ENCODE measurements at places on chromosomes 5 and 9. TPM values are rescaled to one million over a fixed set of nuclear protein-coding genes. Genes with fewer than 3 reads are reported as not detected.

The AIF1L gene
- 0.37 TPM for total RNA-seq

The MAMDC4 gene
- total RNA-seq: 3.0 TPM

The FOXD4L3 gene
- total RNA-seq: not detected

The DOCK8 gene
- 0.03 TPM for total RNA-seq

The GFRA3 gene
- not detected for total RNA-seq

The HNRNPA0 gene
- total RNA-seq: 22.5 TPM

The PCDHA5 gene
- total RNA-seq: not detected

The RLN2 gene
- not detected for total RNA-seq

The FIBCD1 gene
- 3.4 TPM for total RNA-seq

The SPIN1 gene
- total RNA-seq: 122 TPM

The INSL4 gene
- not detected for total RNA-seq

DNA sequence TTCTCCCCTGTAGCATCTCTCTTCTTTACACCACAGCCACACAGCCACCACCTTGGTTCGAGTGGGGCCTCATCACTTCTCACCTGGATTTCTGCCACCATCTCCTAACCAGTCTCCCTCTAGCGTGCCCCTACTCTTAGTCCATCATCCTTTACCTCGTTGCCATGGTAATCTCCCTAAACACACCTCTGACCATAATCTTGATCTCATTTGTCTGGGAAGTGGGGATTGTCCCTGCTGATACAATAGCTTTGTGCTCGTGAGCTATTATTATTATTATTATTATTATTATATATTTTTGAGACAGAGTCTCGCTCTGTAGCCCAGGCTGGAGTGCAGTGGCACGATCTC is 76.5 kb upstream of the HSPA9 start:
- DNase-seq: no peak

GRCh38 chr5:24183981-24184380 is 460.8 kb downstream of the CDH10 start:
- no peak for DNase-seq

GRCh38 chr9:124011460-124012301 is at the start of gene LHX2:
LHX2 (plus strand) TSS chr9:124011768; CDS start chr9:124012349, 581 bp downstream.
- peak; percentile 49 for DNase-seq

GRCh38 chr5:86232246-86232645 is 385.5 kb upstream of the COX7C start:
- no peak for DNase-seq

DNA sequence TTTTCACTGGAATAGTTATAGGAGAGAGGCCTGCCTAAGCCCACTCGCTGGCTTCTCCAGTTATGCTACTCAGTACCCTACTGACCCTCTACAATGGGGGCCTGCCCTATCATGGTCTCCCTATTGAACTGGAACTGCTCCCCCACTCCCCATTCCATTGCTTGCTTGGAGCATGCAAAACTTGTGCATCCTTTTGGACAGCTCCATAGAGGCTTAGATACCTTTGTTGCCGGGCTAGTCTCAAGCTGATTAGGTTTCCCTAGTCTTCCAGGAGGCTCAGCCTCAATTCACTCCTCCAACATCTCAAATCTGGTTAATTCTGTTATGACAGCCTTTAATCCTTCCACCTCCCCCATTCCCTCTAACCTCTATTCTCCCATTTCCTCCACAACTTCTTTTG is 39.9 kb downstream of the KIF24 start:
- no peak for DNase-seq

- DNase-seq: no peak
These were observed 43.6 kb upstream of the NEK6 start for GRCh38 chr9:124214116-124214515.

DNA sequence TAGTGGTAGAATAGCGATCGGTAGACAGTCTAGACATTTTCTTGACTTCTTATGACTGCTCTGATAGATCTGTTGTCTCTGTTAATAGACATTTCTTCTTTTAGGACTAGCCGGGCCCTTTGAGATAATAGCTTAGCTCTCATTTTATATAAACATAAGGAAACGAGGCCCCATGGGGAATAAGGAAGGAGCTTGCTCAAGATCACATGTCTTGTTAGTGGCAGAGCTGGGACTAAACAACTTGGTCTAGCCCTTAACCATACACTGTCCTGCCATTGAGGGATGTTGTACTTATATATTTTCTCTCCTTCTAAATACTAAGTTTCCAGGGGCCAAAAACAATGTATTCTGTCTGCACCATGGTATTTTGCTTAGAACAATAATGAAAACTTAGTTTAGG is 140.0 kb downstream of the GCNT1 start:
- DNase-seq: no peak

DNA sequence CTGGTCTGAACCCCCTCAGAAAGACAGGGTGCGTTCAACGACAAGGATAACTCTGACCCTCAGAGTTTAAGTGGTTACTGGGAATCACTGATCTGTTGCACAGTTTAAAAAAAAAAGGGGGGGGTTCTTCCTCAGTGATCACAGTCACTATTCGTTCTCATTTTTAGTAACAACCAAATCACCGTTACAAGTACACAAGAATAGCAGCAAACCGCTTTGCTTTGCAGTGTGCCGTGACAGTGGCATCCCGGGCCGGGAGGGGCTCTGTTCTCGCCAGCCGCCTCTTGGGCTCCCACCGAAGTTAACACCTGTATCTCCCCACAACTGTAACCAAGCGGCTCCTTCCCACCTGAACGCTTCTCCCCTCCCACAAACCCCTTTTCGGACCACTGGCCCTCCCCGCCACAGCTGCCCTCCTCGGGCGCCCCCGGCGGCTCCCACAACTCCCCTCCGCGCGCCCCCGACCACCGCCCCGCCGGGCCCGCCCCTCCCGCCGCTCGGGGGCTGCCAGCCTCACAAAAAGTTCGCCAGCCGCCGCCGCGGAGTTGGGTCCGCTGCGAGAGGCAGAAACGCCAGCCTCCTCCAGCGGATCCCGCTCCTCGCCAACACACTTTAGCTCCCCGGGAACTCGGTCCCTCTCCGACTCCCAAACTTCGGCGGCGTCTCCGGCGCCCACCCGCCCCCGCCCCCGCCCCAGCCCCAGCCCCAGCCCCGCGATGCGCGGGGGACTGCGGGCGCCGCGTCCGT is 1.2 kb downstream of the SSBP2 start:
- DNase-seq: no peak

- no peak for DNase-seq
These were observed 60.6 kb downstream of the FBXL17 start for GRCh38 chr5:108321341-108321740.

GRCh38 chr9:77864211-77864889 is 167.3 kb downstream of the GNAQ start:
- DNase-seq: peak; percentile 11

DNA sequence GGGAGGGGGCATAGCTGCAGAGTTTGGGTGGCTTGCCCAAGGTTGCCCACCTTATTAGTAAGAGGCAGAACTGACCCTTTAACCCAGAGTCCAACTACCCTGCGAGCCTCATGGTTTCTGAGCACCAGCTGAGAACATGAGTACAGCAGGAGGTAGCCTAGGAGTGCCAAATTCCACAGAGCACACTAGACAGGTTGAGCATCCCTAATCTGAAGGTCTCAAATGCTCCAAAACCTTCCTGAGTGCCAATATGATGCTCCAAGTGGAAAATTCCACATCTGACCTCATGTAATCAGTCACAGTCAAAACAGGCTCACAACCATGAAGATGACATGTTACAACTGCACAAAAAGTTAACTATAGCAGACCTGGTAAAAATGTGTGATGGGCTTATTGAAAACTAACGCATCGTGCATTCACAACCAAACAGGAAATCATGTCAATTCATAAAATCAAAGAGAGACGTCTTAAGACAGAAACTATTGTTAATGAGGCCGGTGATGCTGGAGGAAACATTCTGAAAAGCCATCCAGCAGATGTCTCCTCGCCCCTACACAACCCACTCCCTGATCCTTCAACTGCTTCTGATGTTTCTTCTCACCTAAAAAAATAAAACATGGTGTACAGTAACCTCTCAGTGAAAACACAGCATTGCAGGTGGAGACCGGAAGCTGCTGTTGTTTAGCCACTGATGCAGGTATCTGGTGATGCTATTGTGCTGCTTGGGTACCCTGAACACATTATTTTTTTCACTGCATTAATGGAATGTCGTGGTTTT is 25.0 kb downstream of the PTCH1 start:
- no peak for DNase-seq

DNA sequence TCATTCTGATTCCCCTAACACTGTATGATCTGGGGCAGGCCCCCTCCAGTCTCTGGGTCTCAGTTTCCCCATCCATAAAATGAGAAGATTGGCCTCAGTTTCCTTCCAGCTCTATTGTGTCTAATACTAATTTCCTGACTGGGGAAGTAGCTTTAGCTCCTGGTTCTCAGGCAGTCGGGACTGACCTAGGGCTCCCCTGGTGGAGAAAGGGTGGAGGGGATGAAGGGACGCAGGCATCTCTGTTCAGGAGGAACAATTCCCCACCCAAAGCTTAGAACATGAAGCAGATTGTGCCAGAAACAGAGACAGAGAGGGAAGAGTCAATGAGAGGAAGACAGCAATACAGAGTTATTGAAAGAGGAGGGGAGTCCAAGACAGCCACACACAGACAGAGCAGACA is 14.2 kb upstream of the PTGS1 start:
- DNase-seq: no peak

DNA sequence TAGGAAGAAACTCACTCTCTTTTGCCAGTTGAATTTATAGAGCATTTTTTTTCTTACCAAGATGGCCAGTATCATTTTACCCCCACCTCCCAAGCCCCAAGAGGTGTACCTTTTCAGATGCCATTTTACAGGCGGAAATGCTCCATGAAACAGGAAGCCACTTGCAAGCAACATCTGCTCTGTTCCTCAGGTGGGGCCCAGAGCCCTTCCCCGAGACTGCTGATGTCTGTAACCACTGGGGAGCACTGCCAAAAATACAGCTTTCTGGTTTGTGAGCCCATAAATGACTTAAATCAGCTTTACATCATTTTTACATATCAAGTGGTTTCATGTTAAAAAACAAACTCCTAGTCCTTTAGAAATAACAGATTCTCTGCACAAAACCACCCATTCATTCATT is 42.9 kb upstream of the GARNL3 start:
- no peak for DNase-seq

- no peak for DNase-seq
These were observed 9.2 kb upstream of the HTR4 start for GRCh38 chr5:148663509-148663908.

GRCh38 chr9:84950879-84951811 is 281.6 kb downstream of the NTRK2 start:
- no peak for DNase-seq

DNA sequence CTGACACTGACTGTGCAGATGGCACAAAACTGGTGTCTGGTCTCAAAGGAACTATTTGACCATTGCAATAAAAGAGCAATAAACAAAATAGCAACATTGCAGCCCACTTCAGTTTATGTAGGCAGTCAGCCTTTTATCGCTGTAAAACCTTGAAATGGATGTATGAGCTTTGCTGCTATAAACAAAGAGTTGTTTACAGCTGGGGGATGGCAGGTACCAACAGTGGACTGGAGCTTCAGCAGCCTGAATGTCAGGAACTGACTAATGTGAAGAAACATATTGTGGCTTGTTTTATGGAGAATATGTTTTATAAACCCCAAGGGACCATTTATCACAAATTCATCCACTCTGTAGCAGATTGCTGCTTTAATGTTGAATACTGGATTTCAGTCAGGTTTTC is 78.0 kb downstream of the PTPRD start:
- no peak for DNase-seq

DNA sequence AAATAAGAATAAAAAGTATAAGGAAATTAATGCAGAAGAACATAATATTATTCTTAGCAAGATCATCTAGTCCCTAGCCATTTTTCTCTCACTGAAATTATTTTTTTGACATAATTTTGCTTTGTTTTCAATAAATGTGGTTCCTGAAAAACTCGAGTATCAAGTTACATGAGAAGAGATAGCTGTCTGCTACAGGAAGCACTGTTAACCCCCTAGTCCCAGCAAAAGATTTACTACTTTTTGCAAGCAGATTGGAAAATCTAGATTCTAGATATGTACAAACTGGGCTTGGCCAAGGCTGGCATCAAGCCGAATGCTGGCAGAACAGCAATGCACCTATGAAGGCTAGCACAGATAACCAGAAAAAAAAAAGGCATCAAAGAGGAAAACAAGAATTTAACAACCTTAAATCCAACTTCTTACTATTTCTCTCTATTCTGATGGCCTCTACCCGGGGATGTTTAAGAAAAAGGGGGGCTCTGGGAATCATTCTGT is 21.9 kb upstream of the ISCA1 start:
- DNase-seq: no peak

DNA sequence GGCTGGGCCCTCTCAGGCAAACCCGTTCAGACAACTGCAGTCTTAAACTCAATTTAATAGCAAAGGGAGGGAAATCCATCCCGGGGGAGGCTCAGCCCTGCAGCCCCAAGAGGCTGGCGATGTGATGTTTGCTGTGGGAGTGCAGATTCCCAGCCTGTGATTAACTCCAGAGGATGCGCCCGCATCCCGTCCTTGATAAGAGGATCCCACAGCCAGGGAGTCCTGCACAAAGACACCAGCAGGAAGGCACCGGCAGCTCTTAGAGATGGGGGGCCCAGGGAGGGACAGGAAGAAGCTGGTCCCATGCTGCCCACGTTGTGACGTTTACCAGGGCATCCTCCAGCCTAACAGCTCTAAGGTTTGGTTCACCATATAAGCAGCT is 64.7 kb downstream of the MRPL36 start:
- DNase-seq: no peak

DNA sequence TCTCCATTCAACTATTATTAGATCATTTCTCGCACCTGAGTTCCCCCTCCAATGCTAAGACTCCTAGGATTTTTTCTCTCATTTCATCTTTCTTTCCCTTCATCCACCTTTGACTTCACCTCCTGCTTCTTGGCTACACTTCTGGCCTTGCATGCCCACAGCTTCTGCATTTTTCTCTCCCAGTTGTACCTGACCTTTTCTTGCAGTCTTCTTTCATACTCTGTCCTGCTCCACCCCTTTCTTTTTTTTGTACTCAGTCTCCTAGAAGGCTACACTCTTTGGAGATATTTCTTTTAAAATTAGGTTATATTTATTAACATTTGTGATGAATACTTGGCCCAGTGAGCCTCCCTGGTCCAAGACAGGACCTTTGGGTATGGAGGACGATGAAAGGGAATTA is 190.4 kb downstream of the DEPDC1B start:
- DNase-seq: no peak

DNA sequence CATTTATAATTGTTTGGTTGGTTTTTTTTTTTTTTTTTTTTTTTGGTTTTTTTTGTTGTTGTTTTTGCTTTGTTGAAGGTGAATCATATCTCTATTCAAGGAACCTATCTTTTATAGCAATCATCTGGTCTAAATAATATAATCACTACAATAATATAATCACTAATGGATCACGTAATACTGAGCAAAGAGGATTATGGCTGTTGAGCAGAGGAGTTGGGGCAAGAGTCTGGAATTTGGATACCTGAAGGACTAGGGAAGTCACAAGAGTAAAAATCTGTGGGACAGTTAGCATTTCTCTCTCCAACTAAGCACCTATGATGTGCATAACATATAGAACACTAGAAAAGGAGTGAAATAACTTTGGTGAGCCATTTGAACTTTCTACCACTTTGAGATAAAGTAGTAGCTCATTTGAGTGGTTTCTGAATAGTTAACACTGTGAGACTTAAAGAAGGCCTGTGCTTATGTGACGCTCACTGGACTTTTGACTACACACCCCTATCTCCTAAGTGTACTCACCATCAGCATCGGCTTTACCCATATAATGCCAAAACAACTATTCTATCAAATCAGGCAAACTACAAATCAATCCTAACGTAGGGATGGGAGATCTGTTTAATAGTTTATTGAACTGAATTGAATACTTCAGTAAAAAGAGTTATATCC is 564.9 kb upstream of the TUSC1 start:
- DNase-seq: no peak
